ENCODE measurements at places on chromosomes 11 and 22.

GRCh38 chr22:42432020-42432596, at the start of gene NFAM1:
Gene NFAM1, minus strand, starts transcription at chr22:42432403. Its CDS starts 46 bp downstream, at chr22:42432357.
- peak; percentile 63 for DNase-seq

GRCh38 chr22:31561238-31561887, 65.0 kb downstream of the SFI1 start:
- DNase-seq = peak; percentile 85

GRCh38 chr11:71211631-71212030, 40.7 kb downstream of the SHANK2 start:
- DNase-seq = no peak

- peak; percentile 96 for DNase-seq
Measured at GRCh38 chr11:77411717-77412441, 62.0 kb downstream of the PAK1 start.

DNA sequence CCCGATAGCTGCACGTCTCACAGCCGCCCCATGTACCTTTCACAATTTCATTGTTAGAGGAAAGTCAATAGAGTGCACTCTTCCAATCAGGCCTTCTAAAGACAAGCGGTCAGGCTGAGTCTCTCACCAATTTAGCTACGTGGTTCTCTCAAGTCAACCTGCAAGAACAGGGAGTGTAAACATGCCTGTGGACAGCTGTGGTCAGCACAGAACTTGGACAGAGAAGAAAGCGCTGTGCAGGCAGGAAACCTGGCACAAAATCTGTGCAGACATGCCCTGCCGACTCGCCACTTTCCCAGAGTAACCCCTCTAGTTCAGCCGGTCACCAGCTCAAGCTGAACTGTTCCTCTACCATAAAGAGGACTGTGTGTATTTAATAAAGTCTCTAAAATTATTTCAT, 39.5 kb downstream of the CHKA start:
- DNase-seq = no peak

DNA sequence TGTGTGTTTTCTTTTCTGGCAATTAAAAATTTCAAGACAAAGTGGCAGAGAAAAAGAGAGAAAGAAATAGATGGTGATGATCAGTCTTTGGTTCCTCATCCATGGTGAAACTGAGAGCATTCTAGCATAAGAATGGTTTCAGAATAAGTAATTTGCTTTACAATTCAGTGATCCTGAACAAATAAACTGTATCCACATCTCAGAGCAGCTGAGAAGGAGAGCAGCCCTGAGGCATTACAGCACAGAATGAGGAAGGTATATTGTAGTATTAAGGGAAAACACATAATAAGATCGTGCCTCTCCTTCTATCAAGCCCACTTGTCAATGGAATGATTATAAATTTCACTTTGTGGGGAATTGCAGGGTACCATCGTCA, 17.4 kb downstream of the LUZP2 start:
- no peak for DNase-seq

- no peak for DNase-seq
Measured at GRCh38 chr22:27724157-27724556, 77.4 kb downstream of the MN1 start.

DNA sequence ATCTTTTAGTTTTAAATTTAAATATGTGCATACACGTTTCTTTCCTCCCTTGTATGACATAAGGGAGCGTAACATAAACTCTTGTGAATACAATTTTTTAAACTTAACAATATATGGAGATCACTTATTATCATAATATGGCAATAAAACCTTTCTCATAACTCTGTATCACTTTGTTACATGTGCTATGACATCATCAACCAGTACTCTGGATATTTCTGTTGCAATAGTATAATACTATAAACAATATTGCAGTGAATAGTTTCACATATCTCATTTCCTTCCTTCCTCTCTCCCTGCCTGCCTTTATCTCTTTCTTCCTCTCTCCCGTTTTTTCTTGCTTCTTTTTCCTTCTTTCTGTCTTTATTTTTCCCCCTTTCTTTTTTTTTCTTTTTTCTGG, 1278.0 kb upstream of the CNTN5 start:
- DNase-seq = no peak

- DNase-seq = peak; percentile 28
Measured at GRCh38 chr11:47028195-47029093, 91.9 kb downstream of the CSTPP1 start.

DNA sequence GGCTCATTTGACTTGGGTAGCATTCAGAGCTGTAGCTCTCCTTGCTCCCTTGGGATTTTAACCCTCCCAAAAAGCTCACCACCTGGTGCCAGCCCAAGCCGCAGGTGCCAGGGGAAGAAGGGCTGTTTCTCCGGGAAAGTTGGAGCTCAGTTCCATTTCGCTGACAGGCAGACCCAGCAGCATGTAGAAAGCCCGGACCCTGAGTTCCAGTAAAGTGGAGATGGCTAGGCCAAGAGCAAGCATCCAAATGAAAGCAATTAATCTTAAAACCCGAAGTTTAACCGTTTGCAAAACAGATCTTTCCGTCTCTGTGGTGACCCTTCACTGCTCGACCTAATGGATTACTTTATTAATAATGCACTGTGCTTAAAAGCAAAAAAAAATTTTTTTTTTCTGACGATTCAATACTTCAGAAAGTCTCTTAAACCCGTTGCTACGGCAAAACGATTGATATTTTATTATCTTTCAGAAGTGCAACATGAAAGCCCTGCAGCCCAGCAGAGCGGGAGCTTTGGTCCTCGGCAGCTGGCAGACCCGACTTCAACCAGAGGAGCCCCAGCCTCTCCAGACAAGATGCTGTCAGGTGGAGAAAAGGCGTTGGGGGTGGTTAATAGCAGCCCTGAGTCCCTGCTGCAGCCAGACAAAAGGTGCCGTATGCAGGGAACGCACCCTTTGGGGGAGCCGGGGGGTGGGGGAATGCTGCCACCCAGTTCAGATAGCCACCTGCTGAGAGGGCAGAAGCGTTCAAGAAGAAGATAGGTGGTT, 3.3 kb downstream of the LMO1 start:
- no peak for DNase-seq

GRCh38 chr11:119520400-119520799, 97.4 kb upstream of the THY1 start:
- no peak for DNase-seq

DNA sequence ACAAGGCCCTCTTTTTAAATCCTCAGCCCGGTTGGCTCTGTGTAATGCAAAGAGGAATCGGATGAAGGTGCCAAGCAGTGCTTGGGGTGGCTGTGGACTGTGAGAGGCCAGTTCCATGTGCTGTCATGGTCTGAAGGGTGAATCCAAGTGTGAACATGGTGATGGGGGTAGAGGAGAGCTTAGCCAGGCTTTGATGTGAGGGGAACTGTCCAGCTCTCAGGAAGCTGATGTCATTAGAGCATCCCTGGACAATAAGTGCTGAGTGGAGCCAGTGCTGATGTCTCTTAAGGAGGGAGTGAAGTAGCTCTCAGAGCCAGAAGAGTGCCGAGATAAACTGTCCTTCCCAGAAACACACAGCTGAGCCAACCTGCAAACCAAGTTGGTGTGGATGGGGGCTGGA, 53.6 kb downstream of the NAV2 start:
- DNase-seq = no peak

DNA sequence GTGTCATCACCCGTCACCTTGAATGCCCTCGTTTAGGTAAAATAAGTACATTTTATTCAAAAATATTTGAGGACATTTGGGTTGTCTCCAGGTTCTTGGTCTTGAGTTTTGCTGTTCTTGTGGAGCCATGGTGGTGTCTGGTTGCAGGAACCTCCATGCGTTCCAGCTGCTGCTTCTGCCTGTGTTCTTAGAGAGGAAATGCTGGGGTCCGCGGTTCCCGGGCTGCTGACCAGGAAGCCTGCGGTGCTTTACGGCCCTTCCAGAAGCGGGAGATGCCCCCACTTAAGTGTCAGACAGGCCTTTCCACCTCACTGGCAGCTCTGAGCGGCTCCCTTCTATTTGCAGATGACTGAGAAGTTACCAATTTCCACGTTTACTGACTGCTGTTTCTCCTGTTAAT, 66.8 kb downstream of the LRP5 start:
- peak; percentile 30 for DNase-seq

DNA sequence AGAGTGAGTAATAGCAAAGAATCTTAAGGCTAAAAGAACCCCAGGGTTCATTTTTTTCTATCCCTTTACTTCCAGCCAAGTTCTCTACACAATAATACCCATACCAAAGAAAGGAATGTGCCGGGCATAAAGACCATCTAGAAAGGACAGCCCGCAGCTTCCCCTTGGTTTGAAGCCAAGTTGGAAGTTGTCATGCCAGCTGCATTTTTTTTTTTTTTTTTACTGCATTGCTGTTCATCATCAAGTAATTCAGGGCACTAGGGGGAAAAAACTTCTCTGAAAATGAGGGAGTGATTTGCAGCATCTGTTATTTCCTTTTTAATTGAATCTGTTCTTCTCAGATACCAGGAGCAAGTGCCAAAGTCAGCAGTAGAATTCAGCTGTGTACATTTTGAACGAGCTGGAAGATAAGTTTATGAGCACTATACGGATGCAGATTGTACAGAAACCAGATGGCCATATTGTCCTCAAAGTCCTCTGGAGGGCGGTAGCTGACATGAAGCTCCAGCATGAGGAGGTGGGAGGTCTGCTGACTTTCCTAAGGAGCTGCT, 56.4 kb downstream of the UBASH3B start:
- DNase-seq = peak; percentile 65

GRCh38 chr11:17385926-17386325, 2.5 kb downstream of the KCNJ11 start:
- DNase-seq = no peak

DNA sequence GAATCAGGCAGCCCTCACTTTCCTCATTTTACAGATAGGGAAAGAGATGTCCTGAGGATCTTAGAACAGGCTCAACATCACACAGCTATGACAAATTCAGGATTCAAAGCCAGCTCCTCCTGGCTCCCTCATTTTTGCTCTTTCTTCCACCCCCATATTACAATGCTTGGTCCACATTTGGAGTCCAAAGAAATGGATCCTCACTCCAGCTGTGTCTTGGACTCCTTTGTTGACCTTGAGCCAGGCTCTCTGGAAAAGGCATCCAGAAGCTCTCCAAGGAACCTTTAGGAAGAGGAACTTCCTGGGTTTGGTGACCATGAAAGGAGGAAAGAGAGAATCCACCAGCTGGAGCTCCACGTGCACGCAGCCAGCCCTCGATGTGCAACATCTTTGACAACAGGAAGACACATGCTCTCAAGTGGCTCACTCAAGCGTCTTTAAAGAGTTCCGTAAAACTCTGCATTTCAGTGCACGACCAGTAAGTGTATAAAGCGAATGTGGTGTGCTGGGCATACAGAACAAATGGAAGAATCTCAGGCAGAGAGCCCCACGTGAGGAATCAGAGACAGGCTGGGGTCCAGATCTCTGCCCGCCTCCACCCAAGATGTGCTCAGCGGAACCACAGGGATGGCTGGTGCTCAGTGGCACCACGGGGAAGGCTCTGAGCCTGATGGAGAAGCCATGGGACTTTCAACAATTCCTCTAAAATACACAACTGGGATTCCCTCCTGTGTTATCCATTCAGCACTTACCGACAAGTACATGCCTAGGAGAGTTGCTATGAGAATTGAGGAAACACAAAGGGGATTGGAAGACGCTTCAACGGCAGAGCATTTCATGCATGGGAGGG, 48.4 kb downstream of the ISX start:
- no peak for DNase-seq

DNA sequence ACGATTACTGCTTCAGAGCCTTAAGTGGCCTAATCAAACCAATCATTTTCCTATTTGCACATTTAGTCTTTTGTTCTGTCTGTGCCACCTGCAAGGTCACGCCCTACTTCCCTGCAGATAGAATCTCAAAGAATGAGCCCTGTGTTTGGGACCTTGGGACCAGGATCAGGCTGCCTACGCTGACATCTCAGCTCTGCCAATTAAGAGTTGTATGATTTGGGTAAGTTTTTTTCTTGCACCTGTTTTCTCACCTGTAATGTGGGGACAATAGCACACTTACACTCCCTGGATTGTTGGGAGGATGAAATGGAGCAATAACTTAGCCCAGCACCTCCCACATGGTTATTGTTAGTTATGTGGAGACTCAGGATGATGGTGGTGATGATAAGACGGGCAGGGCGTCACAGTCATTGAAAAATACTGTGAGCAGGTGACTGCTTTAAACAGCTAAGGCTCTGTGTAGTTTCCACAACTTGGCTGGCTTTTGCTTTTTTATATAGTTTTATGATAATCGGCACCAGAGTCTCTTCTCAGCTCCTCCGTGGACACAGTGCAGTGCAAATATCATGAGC, 155.0 kb downstream of the ADAMTS15 start:
- no peak for DNase-seq

DNA sequence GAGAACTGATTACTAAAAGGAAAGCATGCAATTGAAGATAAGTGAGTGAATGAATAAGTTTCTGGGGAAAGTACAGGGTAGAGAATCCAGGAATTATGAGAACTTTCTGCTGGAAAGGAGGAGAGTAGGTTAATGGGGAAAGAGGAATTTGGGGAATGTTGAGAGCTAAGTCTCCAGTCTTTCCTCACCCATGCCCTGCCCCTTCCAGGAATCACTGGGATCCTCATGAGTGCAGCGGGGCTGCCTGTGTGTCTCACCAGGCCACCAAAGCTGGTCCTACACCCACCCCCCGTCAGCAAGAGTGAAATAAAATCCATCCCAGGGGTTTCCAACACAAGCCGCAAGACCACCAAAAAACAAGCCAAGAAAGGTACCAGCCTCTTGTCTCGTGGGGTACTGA, 17.0 kb downstream of the DTX4 start:
- no peak for DNase-seq
